CD4-positive, alpha-beta memory T cell (primary cell): ENCODE measurements at places on chromosomes 3 and 15.

DNA sequence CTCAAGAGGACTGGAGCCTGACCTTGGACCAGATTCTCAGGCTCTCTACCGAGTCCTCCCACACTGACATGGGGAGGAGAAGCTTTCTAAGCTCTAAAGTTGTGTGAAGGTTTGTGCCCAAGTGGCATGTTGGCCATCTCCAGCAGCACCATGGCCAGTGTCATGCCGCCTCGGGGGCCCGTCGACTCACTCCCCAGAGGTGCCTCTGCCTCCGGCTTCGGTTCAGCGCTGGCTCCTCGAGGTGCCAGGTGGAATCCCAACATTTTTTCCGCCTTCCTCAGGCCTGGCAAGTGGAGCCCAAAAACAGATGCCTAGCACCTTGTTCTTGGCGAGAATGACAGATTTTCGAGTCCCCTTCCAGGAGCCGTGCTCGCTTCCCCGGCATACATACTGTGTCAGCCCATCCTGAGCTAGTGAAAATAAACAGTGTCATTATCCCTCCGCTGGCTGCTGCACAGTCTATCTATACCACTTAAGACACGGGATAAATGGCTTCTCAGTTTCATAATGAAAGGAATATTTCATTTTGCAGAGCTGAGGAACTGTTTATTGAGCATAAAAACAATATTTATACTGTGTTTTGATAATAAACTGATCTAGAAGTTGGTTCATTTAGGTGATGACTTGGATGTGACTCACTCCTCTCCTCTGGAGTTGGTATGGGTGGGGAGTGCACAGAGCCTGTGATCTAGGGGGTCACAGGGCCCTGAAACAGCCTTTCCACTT, 328.5 kb upstream of the TLE3 start:
- no peak for DNase-seq

GRCh38 chr15:60091911-60092310, 87.8 kb downstream of the FOXB1 start:
- DNase-seq, result no peak

- no peak for DNase-seq
Observed at GRCh38 chr15:53841651-53842050, 82.2 kb upstream of the WDR72 start.

DNA sequence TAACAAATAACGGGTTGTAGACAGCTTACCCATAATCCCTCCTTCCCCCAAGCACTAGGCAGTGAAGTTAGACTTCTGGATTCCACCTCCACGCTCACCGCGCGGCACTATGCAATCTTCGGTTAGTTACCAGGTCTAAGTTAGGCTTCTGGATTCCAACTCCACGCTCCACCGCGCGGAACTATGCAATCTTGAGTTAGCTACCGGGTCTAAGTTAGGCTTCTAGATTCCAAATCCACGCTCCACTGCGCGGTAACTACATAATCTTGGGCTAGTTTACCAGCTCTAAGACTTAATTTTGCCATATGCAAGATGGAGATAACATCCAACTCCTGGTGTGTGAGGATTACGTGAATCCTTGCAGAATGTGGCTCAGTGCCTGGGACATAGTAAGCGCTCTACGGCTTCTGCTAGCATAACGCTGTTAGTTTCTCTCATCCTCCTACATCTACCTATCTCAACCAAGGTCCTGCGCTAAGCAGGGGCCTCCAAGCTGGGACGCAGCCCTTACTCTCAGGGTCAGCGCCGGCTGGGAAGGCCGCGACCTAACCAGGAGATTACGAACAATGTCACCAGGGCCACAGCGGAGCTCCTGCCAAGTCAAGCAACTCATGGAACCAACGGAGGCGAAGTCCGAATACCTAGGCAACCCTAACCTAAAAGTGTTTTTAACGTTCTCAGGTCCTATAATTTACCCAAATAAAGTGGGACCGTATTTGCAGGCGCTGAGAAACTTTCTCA, 497 bp upstream of the RPLP1 start:
- peak; percentile 51 for DNase-seq

GRCh38 chr15:62403164-62403809, 238.2 kb upstream of the C2CD4B start:
- no peak for DNase-seq
